NCI-H524 (cell line): ENCODE measurements at places on chromosomes 3 and 15.

DNA sequence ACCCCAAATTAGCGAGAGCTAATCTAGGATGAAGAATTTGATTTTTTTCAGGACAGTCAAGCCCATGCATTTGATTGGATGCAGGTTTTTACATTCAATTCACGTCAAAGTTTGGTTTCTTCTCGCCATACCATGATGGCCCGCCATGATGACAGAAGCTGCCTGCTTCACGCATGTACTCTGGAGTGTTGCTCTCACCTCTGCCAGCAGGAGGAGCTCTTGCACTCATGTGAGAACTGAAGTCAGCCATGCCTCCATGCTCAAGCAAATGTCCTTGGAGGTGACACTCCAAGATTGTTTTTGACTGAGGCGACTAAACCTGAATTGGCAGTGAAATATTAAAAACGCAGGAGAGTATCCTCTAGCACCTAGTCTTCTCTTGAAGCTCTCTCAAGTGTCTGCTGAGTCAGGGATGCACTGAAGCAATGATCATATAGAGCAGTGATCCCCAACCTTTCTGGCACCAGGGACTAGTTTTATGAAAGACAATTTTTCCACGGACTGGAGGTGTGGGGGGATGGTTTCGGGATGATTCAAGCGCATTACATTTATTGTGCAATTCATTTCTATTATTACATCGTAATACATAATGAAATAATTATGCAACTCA lies 120.9 kb downstream of the SAMMSON start:
- peak; percentile 32 for DNase-seq

GRCh38 chr3:189714991-189715961 lies 84.1 kb downstream of the TP63 start:
- no peak for DNase-seq

GRCh38 chr15:70093070-70093469 lies 4.6 kb downstream of the TLE3 start:
- peak; percentile 25 for DNase-seq

DNA sequence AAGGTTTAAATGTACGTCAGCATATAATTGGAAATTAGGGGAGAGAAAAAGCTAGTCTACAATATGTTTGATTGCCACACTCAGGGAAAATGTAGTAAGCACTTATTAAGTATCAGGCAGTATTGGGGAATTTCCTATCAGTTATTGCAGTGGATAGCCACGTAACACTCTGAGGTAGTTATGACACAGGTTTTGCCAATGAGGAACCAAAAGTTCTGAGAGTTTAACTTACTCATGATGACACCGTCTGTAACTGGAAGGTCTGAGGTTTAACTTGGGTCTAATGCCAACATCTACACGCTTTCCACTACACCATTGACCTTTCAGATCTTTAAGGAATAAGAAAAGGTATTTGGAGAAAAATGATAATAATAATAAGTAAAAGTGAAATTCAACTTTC lies 89.5 kb downstream of the ZMAT3 start:
- no peak for DNase-seq

DNA sequence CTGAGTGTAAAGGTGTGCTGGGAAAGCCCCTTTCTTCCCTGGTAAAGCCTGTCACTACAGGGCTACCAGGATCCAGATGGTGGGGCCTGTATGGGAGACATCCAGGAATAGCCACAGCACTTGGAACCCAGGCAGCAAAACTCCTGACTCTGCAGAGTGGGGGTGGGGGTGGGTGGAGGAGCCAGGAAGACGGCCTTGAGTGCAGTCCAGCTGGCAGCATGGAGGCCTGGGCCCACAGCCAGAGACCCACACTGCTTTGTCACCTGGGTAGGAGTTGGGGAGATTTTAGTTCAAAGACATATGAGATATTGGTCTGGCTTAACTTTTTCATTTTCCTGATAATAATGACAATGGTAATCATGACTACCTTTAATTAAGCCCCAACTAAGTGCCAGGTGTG lies 116.7 kb upstream of the MRPS22 start:
- peak; percentile 79 for DNase-seq

DNA sequence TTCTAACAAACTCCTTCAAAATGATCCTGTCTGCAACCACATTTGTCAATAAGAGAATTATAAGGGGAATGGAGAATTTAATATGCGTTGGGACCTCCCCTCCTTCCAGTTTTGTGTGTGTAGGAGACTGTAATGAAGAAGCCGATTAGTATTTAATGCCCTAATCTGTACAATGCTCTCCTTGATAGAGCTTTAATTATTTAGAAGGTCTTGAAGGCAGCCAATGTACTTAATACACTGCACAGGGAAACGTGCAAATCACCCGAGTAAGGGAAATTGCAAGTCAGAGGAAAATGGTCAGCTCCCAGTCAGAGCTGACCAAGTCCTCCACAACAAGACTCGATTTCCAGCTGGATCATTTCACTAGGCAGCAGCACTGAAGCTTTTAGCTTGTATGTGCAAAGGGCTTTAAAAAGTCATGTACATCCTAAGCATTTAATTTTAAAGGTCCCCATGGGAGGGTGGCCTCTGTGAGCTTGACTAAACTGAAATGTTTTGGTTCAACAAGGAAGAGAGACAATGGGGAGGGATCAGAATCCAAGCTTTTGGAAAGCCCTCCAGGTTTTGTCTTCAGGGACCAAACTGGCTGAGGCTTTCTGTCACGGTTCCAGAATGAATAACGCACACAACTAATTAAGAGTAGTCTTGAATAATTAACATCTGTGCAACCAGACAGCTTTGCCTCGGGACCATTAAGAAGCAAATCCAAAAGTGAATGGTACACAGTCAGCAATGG lies 159.8 kb upstream of the MITF start:
- peak; percentile 4 for DNase-seq

DNA sequence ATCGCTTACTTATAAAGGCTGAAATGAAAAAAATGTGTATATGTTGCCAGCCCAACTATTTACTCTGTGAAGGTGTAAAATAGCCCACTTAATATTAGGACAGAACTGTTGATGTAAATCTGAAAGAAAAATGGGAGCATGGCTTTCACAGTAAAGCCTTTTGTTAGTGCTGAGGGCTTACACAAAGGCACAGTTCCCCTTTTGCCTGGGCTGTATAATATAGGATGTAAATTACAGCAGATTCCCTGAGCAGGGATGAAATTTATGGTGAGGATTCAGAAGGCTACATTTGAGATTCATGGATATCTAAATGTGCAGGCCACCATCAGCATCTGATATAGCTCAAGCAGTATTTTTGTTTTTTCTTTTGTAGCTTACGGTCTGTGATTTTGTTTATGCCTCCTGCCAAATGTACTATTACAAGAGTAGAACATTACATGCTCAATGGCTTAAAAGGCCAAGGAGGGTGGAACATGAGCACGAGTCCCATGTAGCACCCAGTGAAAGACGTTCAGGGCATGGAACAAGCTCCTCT lies 109.1 kb upstream of the ATP10A start:
- DNase-seq, result peak; percentile 5

DNA sequence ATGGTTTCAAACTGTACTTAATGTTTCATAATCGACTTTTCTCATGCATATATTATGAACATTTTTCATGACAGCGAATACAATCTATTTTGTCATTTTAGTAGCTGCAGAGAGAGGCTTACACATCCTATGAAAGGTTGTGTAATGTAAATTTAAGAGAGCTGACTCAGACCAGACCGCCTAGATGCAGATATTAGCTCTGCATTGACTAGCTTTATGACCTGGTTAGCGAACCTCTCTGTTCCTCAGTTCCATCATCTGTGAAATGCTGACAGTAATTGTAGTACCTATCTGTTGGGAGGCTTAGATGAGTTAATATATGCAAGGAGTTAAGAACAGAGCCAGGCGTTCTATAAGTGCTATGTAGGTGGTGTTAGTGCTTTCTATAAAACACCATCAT lies 116.2 kb upstream of the RASGRP1 start:
- DNase-seq, result no peak

DNA sequence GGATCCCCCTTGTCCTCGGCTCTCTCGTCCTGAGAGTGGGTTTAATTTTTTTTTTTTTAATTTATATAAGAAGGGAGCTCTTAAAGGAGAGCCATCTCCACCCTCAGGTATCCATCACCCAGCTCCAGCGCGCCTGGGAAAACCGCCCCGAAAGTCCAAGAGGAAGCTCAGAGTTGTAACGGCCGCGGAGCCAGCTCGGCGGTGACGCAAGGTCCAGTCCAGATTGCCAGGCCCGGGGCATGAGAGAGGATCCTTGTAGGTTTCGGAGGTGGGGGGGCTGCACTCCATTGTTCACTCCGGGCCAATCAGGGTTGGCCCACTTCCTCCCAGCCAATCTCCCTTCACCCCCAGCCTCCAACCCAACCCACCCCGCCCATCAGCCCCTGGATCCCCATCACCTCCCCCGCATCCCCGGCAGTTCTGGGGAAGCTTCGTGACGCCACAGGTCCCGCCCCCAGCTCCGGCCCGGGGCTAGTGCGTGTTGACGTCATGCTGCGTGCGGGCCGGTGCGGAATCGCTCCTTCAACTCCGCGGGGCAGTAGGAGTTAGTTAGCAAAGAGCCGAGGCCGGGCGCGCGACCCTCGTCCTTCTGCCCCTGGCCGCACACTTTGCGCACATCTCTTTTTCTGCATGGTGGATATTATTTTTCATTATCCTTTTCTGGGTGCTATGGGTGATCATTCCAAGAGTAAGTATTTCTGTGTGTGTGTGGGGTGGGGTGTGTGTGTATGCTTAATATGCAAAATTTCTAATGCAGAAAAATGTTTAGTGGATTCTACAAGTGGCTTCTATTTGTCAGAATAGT lies at the start of gene ISL2:
ISL2 (plus strand) TSS at position 520 of the 805 bp plus-strand sequence; CDS start at position 631, 111 bp downstream.
- DNase-seq, result peak; percentile 98

- no peak for DNase-seq
Observed at GRCh38 chr3:31307131-31307785, 225.5 kb upstream of the STT3B start.

DNA sequence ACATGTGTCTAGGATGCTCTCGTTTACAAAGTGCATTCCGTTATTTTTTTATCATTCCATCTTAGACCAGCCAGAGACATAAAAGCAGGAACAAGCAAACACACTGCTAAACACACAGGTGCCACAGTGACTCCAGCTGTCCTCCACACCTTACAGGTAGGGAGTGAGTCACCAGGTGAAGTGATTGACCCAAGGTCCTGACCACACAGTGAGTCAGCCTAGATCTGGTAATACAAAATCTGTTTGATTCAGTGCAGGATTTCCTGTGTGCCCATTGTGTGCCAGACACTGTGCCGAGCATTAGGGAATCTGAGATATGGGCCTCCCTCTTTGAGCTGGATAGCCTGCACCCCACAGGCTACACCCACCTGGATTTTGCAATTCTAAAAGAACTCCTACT lies 16.7 kb upstream of the BFSP2 start:
- DNase-seq, result no peak

GRCh38 chr3:69354948-69355347 lies 30.9 kb downstream of the FRMD4B start:
- no peak for DNase-seq

GRCh38 chr3:157491136-157491535 lies 12.1 kb downstream of the VEPH1 start:
- DNase-seq, result no peak

GRCh38 chr15:90619468-90619867 lies 89.7 kb downstream of the CRTC3 start:
- no peak for DNase-seq

DNA sequence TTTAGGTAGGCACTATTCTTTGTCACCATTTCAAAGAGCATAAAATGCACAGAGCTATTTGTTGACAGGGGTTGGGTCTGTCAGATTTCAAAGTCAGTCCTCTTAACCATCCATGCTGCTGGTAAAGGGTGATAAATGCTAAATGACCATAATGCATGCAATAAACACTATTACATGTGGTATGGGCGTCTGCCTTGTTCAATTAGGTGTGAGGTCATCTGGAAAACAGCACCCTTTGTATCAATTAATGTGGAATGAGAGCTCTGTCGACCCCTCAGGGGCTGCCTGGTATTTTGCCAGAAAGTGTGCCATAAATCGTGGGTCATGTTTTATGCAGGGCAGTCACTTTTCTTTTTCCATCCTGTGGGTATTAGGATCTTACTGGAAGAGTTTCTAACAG lies 235.6 kb downstream of the SV2B start:
- DNase-seq, result no peak

- DNase-seq, result no peak
Observed at GRCh38 chr15:61063875-61064320, 165.2 kb downstream of the RORA start.

- DNase-seq, result no peak
Observed at GRCh38 chr3:99953596-99953995, 135.9 kb downstream of the CMSS1 start.
